ENCODE measurements at places on chromosomes 11 and 22. TPM values are rescaled to one million over a fixed set of nuclear protein-coding genes. Genes with fewer than 3 reads are reported as not detected.

MRGPRX4 gene
- total RNA-seq, result not detected

FBLN1 gene
- 39.5 TPM for total RNA-seq

DNAJB7 gene
- total RNA-seq, result not detected

RPS6KA4 gene
- total RNA-seq, result 36.2 TPM

DNA sequence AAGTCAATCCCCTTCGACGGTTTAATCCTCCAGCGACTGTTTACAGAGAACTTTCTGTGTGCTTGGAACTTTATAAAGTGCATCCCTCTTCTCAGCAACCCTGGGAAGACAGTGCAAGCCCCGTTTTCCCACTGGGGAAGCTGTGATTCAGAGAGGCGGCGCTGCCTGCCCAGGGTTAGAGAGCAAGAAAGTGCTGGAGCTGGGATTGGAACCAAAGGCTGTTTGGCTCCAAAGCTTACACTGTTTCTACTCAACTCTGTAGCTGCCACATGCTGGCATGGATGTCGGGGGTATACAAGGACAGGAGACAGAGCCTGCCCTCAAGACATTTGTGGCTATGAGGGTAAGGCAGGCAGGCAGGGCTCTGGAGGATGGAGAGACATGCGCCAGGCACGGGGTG, 13.0 kb downstream of the FBLN1 start:
- no peak for ATAC-seq

DNA sequence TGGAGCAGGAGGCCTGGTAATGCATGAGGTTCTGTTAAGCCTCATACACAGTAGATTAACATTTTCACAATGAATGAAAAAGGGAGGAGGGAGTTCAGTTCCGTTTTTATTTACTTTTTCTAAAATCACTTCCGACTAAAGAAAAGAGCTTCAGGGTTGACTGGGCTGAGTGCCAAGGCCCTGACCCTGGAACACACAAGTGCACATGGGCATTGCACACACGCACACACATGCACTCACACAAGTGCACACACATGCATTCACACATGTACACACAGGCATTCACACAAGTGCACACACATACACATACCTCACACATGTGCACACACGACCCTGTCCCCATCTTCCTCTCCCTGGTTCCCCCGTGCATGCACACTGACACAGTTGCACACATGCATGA, 303.3 kb downstream of the BRD1 start:
- ATAC-seq, result no peak

GRCh38 chr11:17803754-17804334, 69.3 kb downstream of the KCNC1 start:
- ATAC-seq, result no peak

GRCh38 chr11:86588566-86589090, 83.8 kb downstream of the ME3 start:
- no peak for ATAC-seq

All from esophagus mucosa (tissue), 1 donor.